ENCODE measurements at places on chromosomes 7 and 10.

GRCh38 chr7:132187869-132188789, 388.1 kb downstream of the PLXNA4 start:
- DNase-seq, result no peak

DNA sequence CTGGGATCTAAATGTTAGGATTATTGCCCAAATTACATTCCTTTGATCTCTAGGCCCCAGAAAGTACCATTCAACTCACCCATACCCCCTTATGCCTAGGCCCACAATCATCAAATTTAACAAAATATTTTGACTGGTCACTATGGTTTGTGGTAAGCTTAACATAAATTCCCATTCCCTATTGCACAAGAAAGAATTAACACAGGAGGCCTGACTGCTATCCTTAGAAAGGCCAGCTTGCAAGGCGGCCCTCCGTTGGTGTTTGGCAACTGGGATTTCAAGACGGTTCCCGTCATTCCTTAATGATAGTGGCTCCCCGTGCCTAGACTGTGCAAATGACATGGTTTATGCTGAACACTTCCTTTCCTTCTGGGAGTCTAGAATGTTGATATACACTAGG, 29.6 kb downstream of the ARHGAP21 start:
- no peak for DNase-seq

DNA sequence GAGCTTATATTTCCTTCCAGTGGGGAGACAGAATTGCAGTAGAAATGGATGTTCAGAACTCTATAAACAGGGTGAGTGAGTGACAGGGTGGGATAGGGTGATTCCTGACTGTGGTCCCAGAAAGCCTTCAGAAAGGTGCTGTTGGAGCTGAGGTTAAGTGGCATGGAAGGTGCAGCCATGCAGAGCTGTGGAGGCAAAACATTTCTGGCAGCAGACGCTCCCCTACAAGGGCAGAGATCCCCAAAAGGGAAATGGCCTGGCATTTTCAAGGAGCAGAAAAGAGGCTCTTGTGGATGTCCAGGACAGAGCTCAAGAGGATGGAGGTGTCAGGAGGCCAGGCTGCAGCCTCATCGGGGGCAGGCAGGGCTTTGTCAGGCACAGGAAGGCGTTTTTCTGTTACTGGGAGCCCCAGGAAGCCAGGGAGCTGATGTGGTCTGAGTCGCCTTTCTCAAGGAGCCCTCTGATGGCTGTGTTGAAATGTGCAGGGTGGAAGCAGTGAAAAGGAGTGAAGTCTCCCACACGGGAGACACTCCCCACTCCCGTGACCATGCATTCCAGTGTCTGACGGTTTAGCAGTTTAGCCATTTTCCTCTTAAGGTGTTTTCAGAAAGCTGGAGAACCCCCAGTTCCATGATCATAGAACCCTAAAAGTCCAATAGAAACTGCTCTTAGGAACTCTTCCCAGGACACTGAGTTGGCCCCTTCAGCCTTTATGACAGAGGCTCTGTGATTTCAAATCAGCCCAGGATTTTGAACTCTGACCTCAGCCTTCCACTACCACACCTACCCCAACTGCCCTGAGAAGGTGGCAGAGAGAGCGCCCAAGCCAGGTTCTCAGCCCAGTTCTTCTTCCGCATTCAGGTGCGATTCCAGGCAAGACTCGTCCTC, 96.2 kb downstream of the C10orf105 start:
- no peak for DNase-seq

DNA sequence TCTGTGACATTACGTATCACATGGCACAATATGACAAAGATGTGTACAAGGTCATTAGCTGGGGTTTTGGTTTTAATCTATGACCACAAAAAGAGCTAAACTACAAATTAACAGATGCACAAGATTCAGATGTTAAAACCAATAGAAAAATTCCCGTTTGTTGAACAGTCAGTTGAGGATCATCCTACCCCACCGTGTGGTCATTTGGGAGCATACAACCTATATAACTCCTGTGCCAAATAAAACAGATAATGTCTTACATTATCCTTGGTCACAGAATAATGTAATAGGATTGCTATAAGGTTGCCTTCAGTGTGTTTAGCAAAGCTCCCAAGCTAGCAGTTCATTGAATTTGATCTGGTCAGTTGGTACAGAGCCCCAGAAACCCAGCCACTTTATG, 28.2 kb downstream of the ASNS start:
- no peak for DNase-seq

DNA sequence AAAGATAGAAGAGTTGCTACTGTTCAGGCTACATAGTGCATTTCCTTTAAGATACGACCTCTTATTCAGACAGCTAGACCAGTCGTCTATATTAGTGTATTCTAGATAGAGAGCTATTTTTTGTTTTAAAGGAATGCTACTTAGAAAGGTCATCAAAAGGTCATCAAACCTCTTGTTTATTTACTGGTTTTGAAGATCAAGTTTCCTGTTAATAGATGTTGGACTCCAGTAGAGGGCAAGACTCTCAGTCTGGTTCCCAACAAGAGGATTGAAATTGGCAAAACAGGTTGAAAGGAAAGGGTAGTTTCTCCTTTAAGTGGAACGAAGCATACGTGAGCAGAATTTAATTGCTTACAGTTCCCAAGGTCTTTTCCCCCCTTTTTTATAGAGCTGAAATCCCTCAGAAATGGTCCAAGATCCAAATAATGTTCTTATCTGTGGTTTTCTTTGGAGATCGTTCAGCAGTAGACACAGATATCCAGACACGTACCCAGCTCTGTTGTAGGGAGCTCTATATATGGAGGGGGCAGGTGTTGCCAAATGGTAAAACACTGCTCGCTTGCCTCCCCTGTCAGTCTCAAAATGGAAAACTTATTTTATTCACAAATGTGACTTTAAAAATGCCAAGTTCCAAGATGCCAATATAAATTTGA, 37.2 kb downstream of the BAMBI start:
- no peak for DNase-seq

DNA sequence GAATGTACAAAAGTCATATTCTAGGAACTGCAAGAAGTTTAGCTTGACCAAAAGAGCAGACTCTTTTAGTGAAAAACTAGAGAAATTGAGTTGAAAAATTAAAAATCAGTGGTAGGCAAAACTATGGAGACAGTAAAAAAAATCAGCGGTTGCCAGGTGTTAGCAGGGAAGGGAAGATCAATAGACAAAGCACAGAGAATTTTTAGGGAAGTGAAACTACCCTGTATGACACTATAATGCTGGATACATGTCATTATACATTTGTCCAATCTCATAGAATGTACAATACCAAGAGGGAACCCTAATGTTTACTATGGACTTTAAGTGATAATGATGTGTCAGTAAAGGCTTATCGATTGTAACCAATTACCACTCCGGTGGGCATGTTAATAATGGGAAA, 761.9 kb downstream of the MAGI2 start:
- DNase-seq, result no peak
